ENCODE measurements at places on chromosomes 2 and 18.
A peak's percentile ranks its signal among the peaks of the same experiment; 100 is the strongest.

DNA sequence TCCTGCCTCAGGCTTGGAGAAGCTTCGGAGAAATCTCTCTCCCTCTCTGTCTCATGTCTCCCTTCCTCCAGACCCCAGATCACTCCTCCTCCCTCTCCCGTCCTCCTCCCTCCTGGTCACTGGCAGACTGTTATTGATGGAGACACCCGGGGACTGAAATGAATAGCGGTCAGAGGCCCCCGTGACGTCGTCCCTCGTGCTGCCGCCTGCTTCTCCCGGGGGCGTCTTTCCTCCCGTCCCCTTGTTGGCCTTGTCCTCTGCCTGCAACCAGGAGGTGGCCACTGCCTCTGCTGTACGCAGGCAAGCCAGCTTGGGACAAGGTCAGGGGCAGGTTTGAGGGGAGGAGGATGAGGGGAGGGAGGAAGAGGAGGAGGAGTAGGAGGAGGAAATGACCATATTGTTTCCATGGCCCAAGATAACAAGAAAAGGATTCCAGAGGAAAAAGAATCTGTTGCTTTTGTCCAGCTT, 78.2 kb downstream of the CELF4 start:
- DNase-seq, result no peak

DNA sequence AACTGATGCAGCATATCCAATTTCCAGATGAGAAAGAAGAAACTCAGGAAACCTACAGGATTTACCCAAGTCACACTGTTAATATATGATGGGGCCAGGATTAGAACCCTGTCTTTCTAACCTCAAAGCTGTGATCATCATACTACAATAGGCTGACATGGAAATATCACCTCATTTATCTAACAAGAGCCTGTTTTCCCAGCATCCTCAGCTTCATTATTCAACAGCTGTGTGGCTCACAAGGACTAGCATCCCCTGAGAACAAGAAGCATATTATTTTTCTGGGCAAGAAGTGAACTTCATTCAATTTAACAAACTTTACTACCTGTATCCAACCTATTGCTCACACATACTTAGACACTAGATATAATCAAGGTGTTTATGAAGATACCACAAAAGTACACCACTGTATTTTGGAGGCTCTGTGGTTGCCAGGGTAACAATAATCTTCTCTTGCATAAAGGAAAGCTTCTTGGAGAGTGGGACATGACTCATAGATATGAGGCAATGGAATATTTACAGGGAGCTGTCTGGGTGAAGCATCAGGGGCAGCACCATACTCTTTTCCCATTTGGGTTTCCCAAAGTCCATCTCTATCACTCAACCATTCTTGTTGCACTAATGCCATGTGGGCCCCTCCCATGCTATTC, 218.2 kb downstream of the RAD51AP2 start:
- no peak for DNase-seq

DNA sequence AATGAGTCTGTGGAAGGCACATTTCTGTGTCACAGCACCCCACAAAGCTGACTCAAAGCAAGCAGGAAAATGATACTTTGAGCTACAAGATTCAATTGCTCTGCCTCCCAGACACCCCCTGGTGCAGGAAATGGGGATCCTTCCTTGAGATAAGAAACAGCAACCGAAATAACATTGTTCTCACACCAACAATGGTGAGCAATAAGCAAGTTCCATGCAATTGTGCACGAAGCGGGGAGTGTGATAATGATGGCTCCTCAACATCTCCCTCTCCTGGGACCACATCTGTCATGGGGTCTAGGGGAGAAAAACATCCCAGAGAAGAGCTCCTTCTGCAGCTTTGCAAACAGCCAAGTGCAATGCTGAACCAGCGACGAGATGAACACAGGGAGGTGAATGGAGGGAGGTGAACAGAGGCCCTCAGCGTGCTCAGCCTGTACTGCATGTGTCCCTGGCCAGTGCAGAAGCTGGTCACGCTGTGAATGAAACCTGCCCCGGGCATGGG, 67.7 kb downstream of the PDCL3 start:
- DNase-seq, result no peak

GRCh38 chr18:49399003-49399402, 61.4 kb downstream of the DYM start:
- no peak for DNase-seq

- no peak for DNase-seq
These were observed 28.1 kb upstream of the SLC4A10 start for GRCh38 chr2:161596148-161596547.

DNA sequence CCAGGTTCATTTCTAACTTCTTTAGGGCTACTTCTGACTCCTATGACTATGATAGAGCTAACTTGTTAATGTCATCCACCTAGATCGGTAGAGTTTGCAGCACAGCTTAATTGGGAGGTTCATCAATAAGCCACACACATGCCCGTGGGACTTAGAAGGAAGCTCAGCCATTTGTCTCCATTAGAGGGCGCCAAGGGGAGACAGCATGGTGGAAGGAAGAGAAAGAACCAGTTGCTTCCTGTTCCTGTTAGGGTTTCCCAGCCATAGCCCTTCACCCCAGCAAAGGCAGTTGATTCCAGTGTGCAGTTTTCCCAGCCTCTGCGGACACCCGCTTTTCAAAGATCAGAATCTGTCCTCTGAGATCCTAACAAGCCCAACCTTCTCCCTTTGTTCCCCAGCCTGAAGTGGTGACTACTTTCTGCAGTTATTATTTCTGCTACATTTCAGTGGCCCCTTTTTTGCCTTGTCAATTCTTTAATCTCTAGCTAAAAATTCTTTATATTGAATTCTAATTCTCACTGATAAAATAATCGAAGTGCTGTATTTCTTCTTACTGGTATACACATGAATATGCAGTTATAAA, 30.3 kb downstream of the MAIP1 start:
- peak; percentile 83 for DNase-seq

- no peak for DNase-seq
These were observed 60.8 kb downstream of the MC4R start for GRCh38 chr18:60311676-60312360.

GRCh38 chr2:224958462-224958857, 83.8 kb downstream of the DOCK10 start:
- DNase-seq, result no peak

DNA sequence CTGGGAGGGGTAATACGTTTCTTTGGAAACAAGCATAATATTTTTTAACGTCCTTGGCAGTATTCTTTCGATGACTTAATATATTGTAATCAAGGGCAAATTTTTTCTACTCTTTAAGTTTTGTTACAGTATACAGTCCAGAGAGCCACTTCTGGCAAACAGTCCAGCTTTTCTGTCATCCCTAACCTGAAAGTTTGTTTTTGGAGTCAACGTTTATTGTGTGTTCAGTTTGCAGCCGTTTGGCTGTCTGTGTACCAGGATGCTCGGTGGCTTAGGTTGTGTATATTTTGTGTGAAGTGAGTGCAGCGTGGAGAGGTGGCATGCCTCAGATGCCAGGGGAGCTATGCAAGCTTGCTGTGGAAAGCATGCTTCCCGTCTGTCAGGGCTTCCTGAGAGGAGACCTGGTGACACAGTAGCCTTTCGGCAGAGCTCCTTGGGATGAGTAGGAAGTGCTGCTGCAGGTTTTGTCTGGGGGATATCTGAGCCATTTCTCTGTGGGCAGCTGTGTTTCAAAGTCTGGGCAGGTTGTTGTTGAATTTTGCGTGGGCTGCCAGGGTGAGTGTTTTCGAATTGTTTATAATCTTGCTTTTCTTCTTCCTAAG, 14.7 kb downstream of the MAP3K20 start:
- DNase-seq, result no peak

All from HepG2 (cell line).